ENCODE measurements at places on chromosomes 11 and 22.

- DNase-seq: no peak
Observed at GRCh38 chr11:1532606-1533341, 39.3 kb downstream of the DUSP8 start.

DNA sequence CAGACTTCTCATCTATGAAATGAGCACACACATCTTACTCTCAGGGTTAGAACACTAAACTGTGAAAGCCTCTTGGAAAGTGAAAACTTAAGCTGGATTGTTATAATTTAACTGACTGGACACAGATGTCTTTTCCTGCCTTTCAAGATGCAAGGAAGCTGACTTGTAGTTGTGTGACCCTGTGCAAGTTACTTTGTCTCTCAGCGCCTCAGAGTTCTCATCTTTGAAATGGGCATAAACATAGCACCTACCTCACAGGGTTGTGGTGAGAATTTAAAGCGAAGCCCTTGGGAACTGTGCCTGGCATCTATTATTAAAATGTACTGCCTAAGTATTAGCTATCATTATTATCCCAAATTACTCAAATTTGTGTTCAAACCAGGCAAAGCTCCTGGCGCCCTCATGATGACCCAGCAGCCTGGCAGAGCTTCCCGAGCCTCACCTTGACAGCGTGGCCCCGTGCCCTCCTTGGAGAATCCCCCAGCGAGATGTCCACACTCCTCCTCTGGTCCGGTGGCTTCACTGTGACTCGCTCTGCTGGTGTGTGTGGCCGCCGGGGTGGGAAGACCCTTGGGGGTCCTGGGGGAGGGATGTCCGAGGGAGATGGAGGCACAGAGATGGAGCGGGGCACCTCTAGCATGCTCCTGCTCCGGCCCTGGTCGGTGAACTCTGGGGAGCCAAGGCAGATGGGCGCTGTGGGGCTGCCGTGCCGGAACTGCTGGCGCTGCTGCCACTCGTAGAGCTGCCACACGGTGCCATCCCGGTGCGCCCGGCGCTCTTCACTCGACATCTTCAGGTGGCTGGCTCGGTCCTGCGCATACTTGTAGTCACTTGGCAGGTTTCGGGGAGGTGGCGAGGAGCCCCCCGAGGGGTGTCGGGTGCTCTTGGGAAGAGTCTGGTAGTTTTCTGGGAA, 78.2 kb downstream of the C11orf58 start:
- DNase-seq: no peak

- DNase-seq: no peak
Observed at GRCh38 chr11:43953521-43953920, 11.1 kb downstream of the C11orf96 start.

- no peak for DNase-seq
Observed at GRCh38 chr11:108027057-108027456, 18.4 kb downstream of the CUL5 start.

DNA sequence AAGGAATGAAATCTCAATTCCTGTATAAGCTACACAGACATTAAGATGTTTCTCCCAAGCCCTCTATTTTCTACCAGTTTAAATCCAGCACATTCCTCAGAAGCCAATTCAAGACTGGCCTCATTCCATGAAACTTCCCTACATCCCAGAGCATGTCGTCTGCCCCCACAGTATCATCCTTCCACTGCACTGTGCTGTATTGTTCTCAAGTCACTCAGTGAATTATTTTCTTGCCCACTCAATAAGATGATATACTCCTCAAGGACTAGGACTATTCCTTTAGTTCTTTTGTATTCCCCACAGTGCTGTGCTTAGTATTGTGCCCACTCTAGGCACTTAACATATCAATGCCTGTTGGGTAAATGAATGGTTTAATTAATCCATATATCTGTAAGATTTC, 203.1 kb upstream of the BLID start:
- no peak for DNase-seq

GRCh38 chr11:9524001-9524400, 49.5 kb upstream of the WEE1 start:
- DNase-seq: no peak

DNA sequence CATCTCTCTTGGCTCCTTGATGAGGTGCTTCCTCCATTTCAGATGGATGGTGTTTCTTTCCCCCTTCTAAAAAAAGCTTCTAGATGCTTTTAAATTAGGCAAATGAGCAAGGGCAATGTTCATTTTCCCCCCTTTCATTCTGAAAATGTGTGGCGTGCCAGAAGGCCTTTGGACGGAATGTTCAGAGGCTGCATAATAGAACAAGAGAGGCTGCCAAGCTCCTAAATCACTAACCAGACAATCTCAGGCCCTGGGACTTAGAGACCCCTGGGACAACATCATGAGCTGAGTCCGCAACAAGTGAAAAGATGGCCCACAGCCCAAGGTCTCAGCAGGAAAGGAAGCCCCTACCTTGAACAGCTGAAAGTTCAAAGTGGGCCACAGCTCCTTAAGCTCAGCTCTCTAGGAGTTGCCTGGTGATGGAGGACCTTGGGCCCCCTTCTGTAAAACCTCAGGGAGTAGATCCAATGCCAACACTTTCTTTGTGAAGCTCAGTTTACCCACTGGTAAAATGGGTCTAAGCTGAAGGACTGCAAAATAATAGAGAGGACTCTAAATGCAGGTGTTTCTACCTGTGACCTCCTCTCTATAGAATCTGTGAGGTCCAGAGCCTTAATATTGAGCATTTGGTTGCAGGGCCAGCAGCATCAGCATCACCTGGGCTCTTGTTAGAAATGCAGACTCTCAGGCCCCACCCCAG, 144.0 kb downstream of the FBXO7 start:
- no peak for DNase-seq
